Stimulated activated naive CD4-positive, alpha-beta T cell treated with Interleukin-2 at 50 U/mL for 16 hours (primary cell): ENCODE measurements at places on chromosomes 16 and 17.

- no peak for DNase-seq
Observed at GRCh38 chr17:50922107-50922506, 56.0 kb upstream of the TOB1 start.

DNA sequence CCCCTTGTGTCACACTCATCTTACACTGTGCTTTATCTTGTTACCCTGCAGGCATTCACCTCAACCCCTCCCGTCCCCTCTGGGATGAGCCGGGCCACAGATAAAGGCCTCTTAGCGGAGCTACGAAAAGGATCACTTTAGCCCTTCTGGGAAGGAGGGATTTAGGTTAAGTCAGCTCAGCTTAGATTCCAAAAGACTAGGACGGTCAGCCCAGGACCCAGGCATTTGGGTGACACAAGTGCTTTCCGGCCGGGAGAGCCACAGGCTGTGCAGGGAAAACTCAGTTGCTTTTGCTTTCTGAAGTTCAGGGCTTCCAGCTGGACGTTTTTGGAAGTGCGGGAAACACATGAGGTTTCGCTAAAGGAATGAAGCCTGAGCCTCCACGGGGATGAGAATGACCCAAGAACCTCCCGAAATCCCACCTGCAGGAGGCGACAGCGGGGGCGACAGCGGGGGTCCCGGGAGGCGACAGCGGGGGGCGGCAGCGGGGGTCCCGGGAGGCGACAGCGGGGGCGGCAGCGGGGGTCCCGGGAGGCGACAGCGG, 11.6 kb upstream of the METRNL start:
- DNase-seq: no peak

DNA sequence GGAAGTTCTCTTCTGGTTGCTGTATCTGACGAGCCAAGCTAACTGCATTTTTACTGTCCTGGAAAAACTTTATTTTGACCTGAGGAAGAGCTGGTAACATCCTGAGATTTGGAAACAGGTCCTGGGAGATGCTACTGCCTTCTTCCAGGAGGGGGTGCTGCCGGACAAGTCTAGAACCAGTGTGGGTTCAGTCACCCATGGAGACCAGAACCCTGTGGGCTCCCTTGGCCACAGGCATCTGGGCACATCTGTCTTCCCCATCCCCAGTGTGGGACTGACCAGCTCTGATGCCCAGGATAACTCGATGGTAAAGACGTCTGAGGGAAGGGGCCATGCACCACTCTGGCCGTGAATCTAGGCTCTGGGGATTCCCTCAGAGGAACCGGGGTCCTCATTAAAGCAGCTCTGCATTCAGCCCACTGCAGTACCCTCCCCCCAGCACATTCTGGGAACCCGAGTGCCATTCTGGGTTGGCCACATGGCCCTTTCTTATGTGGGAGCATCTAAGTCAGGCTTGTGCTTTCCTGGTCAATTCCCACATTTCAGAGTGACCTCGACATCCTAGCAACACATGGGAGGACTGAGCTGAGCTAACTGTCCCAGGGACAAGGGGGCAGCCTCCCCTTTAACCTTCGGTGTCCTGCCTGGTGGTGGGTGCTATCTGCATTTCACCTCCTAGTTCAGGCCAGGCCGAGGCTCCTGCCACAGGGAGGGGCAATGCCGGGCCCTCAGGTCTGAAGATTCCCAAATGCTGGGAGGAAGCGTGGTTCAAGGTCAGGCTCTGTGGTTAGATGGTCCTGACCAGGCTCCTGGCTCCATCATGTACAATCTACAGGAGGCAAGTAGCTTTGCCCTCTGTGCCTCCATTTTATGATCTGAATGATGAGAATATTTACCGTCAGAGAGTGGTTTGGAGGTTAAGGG, 6.4 kb downstream of the C16orf86 start:
- DNase-seq: peak; percentile 21

DNA sequence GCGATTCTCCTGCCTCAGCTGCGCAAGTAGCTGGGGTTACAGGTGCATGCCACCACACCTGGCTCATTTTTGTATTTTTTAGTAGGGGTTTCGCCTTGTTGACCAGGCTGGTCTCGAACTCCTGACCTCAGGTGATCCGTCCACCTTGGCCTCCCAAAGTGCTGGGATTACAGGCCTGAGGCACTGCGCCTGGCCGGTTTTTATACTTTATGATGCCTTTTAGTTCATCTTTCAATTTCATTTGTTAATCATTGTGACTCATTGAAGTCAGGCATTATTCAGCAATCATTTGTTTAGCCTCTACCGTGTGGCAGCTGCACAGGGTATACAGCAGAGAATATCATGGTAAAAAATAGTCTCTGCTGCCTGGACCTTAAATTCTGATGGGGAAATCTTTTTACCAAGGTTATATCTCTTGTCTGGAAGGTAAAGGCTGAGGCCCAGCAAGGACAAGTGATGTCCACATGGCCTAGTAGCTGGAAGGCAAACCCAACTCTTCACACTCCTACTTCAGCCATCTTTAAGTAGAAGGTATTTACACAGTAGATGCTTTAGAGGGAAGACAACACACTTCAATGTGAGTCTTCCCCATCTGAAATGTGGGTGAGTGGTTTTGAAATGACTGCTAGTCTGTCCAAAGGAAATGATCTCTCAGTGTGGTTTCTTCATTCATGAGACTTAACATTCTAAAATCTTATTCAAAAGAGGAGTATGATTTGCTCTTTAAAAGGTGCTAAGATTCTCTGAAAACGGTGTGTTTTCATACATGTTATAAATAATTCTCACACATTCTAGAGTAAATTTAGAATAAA, 2.4 kb downstream of the PRPSAP2 start:
- DNase-seq: no peak

- no peak for DNase-seq
Observed at GRCh38 chr17:40074175-40074512, 11.4 kb downstream of the THRA start.

GRCh38 chr16:79122343-79122742, 478.2 kb downstream of the MAF start:
- DNase-seq: no peak
